ENCODE measurements at places on chromosomes 13 and 19.

GRCh38 chr13:31167490-31167889 is 5.8 kb upstream of the HSPH1 start:
- no peak for DNase-seq

GRCh38 chr19:718991-719512 is 10.3 kb downstream of the PALM start:
- no peak for DNase-seq

GRCh38 chr13:32905063-32905863 is 111.0 kb upstream of the KL start:
- DNase-seq = no peak

DNA sequence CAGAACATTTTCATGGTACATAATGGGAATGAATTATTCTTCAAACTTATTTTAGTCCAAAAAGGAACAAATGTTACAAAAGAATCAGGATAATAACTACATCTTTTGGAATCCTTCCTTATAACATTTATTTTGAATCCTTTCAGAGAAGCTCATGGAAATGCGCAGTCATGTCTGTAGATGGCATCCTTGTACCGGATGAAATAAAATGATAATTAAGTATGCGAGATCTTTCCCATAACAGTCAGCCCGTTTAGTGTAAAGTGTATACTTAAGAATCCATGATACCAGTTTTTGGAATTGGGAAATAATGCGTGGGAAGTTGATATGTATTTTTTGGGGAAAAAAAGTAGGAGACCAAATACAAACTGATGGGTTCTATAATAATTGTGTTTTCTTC is 418.8 kb downstream of the GPC5 start:
- no peak for DNase-seq

GRCh38 chr13:26541041-26541440 is 16.4 kb upstream of the WASF3 start:
- DNase-seq = no peak

DNA sequence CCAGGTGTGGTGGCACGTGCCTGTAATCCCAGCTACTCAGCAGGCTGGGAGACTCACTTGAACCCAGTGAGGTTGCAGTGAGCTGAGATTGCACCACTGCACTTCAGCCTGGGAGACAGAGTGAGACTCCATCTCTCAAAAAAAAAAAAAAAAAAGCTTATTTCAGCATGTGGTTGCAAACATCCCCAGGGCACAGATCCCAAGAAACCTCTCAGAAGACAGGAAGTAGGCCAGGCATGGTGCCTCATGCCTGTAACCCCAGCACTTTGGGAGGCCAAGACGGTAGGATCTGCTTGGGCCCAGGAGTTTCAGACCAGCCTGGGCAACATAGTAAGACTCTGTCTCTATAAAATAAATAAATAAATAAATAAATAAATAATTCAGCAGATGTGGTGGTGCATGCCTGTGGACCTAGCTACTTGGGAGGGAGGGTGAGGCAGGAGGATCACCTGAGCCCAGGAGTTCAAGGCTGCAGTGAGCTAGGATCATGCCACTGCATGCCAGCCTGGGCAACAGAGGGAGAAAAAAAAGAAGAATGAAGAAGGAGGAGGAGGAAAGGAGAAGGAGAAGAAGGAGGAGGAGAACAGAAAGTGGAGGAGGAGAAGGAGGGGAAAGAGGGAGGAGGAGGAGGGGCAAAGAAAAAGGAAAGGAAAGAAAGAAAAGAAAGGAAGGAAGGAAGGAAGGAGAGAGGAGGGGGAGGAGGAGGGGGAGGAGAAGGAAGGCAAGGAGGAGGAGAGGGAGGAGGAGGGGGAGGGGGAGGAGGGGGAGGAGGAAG is 4.3 kb upstream of the LRRC8E start:
- no peak for DNase-seq

- DNase-seq = no peak
Observed at GRCh38 chr13:71619096-71619495, 247.9 kb downstream of the DACH1 start.

DNA sequence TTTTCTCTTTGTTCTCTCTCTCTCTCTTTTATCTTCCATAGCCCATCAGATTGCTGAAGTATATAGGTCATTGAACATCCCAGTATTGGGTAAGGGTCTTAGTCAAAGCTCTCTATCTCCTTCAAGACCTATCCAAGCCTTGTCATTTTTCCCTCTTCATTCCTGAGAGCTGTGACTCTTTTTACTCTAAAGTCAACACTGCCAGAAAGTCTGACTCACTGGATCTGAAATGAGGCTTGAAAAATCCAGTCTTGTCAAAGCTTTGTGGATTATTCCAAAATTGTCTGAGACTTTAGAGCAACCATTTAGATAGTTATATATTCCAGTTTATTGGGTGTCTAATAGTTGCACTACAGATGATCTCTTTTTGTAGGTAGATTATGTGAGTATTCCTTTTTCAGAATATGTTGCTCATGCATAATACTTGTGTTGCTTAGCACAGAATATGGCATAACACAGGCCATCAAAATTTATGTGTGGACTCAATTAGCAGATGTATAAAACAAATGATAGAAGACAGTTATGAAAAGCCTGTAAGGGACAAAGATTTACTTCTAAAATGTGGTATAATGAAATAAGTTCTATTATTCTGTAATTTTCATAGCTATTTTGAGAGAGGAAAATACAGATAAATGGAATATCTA is 389.3 kb upstream of the PCDH9 start:
- no peak for DNase-seq

- DNase-seq = no peak
Observed at GRCh38 chr13:114142640-114143490, 10.4 kb upstream of the RASA3 start.

DNA sequence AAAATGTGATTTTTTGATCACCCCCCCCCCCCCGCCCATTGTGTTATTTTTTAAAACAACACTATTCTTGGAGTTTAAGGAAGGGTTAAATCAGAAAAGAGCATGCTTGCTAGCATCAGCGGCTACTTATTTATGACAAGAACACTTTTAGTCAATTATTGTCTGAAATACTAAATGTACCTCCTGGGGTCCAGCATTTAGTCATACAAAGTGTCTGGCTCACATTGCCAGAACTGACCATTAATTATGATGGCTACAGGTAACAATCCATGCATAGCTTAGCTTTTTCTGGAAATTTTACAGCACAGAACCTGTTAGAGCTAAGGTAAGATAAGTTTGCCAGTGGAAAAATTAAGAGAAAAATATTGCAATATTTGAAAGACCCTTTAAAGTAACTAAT is 90.1 kb downstream of the PCDH9 start:
- no peak for DNase-seq

DNA sequence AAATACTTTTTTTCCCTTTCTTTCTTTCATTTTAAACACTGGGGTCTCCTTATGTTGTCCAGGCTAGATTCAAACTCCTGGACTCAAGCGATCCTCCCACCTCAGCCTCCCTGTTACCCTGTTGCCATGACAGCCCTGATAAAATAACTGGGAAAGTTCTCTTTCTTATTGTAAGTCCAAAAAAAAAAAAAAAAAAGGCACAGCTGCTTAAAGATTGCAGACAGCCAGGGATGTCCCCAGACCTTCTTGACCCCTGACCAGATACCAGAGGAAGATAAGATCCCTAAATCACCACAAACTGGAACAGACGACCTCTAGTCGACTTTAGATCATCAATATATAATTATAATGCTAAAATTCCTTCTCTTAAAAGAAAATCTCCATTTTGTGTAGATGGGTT is 1.1 kb upstream of the MVB12A start:
- no peak for DNase-seq

DNA sequence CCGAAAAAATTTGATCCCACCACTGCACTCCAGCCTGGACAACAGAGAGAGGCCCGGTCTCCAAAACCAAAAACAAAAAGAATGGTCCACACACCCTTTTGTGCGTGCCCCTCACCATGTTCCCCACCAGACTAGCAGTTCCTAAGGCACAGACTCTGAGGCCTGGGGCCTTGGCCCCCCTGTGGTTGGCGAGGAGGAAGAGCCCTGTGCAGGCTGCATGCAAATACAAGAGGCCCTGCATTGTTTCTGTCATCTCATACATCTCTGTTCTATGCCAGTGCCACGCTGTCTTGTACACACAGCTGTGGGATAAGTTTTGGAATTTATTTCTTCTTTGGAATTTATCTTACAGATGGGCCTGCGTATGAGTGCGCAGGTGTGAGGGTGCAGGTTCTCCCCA is 4.7 kb upstream of the YJEFN3 start:
- DNase-seq = no peak

- no peak for DNase-seq
Observed at GRCh38 chr19:38425810-38426466, at the start of gene RASGRP4. Gene RASGRP4 (minus strand): TSS chr19:38426219. CDS start chr19:38426091, 128 bp downstream.

DNA sequence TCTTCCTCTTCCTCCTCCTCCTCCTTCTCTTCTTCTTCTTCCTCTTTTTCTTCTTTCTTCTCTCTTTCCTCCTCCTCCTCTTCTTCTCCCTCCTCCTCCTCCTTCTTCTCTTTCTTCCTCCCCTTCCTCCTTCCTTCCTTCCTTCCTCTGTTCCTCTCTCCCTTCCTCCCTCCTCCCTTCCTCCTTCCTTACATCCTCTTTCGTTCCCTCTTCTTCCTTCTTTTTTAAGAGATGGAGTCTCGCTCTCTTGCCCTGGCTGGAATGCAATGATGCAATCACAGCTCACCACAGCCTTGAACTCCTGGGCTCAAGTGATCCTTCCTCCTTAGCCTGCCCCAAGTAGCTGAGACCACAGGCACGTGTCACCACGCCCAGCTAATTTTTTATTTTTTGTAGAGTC is 13.2 kb downstream of the EHD2 start:
- no peak for DNase-seq

DNA sequence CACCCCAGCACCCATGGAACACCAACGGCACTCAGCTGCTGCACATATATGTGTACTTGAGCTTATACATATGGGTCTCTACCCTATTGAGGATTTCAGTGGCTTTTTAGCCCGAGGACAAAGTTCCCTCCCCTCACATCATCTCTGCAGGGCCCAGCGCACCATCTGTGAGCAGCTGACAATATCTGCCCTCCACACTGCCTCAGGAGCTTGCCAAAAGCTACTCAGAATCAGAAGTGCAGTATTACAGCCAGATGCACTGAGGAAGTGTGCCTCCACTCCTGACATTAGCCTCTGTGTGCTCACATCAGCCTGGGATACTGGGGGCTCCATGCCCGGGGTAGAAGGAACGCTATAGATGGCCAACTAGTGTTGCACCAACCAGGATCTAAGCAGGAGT is 903.9 kb downstream of the UQCRFS1 start:
- DNase-seq = no peak

DNA sequence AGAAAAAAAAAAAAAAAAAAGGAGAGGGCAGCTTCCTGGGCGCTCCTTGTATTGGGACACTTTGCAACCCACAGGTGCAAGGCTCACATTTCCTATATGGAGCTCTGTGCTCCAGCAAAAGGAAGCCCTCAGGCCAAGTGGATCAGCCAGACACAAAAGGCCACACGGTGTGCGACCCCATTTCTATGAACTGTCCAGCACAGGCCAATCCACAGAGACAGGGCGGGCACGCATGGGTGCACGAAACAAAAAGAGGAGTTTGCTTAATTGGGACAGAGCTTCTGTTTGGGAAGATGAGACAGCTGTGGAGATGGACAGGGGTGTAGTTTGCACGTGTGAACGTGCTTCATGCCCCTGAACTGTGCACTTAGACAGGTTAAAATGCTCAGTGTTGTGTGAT is 31.6 kb upstream of the MATK start:
- no peak for DNase-seq

GRCh38 chr19:38691938-38692457 is 44.5 kb downstream of the ACTN4 start:
- DNase-seq = peak; percentile 95

DNA sequence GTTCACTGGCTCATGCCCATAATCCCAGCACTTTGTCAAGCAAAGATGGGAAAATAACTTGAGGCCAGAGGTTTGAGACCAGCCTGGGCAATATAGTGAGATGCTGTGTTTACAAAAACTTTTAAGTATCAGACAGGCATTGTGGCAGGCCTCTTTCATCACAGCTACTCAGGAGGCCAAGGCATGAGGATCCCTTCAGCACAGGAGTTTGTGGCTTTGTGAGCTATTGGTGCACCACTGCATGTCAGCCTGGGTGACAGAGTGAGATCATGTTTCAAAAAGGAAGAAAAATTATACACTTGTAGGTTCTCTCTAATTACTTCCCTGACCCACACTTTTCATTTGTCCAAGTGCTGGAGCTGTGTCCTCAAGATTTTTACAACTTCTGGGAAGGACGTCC is 11.5 kb upstream of the LGALS14 start:
- DNase-seq = no peak

- no peak for DNase-seq
Observed at GRCh38 chr13:29336356-29336755, 259.1 kb downstream of the SLC7A1 start.

DNA sequence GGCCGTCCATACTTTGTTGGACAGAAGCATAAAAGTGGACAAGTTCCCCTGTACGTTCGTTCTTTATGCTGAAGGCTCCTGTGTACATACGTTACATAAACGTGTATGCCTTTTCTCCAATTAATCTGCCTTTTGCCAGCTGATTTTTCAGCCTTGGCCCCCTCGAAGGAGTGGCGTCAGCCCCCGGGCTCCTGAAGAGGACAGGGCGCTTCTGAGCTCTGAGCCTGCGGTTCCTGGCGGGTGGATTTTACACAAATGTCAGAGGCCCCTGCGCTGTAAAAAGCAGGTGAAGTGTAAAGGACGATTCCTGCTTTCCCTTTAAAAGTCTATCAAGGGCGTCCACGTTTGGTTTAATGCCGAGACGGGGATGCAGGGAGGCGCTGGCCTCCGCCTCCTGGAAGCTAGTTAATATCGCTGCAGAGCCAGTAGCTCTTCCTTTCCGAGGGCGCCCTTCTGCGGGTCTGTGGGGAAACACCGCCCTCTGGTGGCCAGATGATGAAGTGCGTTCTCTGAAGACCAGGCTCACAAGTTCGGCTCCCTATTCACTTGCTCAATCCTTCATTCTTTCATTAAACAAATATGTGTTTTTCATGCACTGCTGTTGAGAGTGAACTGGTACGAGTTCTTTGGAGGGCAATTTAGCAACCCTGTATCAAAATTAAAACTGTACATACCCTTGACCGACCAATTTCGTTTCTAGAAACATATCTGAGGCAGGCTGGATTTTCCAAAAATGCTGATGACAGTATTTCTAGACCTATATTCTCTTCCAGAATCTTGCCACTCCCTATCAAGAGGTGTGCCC is 62.0 kb downstream of the GPR12 start:
- peak; percentile 34 for DNase-seq

- DNase-seq = no peak
Observed at GRCh38 chr13:37369616-37370015, 229.0 kb downstream of the POSTN start.

- DNase-seq = no peak
Observed at GRCh38 chr13:87810391-87810801, 139.2 kb downstream of the SLITRK5 start.

- DNase-seq = no peak
Observed at GRCh38 chr13:87128036-87128435, 543.1 kb upstream of the SLITRK5 start.

- peak; percentile 48 for DNase-seq
Observed at GRCh38 chr19:47370045-47370611, 21.0 kb downstream of the DHX34 start.

Data from non-pigmented ciliary epithelial cell (primary cell).